Stimulated activated CD8-positive, alpha-beta memory T cell treated with anti-CD3 and anti-CD28 coated beads, Interleukin-4, amount 100 ng/mL, for 4 hours (primary cell): ENCODE measurements at places on chromosomes 11 and 22.
A peak's percentile ranks its signal among the peaks of the same experiment; 100 is the strongest.

- no peak for DNase-seq
Observed at GRCh38 chr11:10725114-10725906, 25.7 kb upstream of the CTR9 start.

- DNase-seq: no peak
Observed at GRCh38 chr11:58494101-58494500, 13.8 kb downstream of the OR5B21 start.

GRCh38 chr11:14358729-14359439 lies at the start of gene RRAS2:
Gene RRAS2, minus strand, starts transcription at chr11:14359183. Its CDS starts 313 bp downstream, at chr11:14358870.
- peak; percentile 60 for DNase-seq

- DNase-seq: peak; percentile 65
Observed at GRCh38 chr11:121467965-121468364, 15.2 kb upstream of the SORL1-AS1 start.

- DNase-seq: no peak
Observed at GRCh38 chr22:44024288-44024921, at the start of gene PARVB. Gene PARVB, plus strand, starts transcription at chr22:44024302. Its CDS starts 38 bp downstream, at chr22:44024340.

GRCh38 chr11:48095779-48096470 lies 115.6 kb downstream of the PTPRJ start:
- no peak for DNase-seq

DNA sequence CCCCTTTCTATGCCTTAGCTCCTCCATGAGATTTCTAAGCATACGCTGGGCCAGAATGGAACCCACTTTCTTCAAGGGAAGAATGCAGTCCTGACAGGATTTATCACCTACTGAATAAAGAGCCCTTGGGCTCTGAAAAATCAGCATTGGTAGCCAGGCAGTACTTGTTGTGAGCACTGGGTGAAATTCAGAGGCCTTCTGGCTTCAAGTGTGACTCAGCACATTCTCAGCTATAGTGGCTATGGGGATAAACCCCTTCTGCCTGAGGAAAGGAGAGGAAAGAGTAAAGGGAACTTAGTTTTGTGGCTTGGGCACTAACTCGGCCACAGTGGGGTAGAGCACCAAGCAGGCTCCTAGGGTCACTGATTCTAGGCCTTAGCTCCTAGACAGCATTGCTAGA lies 574.8 kb downstream of the JRKL start:
- DNase-seq: no peak

GRCh38 chr11:110345743-110346142 lies 49.3 kb upstream of the RDX start:
- DNase-seq: no peak

DNA sequence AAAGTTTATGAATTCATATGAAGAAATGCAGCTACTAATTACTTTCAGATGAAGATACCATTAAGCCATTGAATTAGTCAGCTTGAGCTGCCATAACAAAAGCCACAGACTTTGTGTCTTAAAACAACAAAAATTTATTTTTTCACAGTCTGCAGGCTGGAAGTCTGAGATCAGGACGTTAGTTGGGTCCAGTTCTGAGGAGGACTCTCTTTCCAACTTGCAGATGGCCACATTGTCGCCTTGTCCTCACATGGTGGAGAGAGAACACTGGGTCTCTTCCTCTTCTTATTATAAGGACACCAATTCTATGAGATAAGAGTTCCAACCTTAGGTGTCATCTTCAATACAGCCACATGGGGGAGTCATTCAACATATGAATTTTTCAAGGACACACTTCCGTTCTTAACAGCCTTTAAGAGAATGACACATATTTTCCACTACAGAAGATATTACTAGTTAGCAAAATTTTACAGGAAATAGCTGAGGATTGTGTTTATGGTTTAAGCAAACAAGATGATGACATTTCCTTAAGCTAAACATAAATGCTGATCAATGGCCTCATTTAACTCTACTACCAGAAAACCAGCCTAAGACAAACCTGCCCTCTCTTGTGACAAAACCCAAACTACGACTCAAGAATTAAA lies 56.0 kb downstream of the DCUN1D5 start:
- no peak for DNase-seq

DNA sequence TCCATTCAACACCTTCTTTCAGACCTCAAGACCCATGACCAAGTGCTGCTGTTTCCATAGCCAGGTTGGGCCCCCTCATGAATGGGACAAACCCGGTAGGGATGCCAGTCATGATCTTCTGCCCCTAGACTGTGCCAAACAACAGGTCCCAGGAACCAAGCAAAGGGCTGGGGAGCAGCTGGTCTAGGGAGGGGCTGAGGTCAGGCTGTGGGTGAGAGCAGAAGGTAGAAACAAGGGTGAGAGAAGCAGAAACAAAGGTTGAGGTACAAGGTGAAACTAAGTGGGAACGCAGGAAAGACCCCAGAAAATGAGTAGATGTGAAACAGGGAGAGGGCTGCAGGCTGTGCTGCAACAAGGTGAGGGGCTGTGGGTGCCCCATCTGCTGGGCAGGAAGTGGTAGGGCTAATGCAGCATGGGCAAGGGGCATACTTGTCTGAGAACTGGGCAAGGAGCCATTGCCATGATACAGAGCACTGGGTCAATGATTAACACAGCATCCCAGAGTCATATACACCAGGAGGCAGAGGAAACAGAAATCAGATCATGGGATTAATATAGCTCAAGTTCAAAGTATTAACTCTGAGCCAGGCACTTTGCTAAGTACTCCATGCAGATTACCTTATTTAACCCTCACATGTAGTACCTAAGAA lies 45.9 kb downstream of the SLC1A2 start:
- no peak for DNase-seq

DNA sequence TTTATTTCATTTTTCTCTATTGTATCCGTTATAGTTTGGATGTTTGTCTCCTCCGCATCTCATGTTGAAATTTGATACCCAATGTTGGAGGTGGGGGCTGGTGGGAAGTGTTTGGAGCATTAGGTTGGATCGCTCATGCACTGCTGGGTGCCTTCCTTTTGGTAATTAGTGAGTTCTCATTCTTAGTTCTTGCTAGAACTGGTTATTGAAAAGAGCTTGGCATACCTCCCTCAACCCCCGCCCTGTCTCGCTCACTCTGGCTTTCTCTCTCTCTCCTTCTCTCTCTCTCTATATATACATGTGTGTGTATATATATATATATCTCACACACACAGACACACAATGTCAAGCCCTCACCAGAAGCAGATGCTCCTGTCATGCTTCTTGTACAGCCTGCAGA lies 978.7 kb downstream of the DLG2 start:
- DNase-seq: no peak

DNA sequence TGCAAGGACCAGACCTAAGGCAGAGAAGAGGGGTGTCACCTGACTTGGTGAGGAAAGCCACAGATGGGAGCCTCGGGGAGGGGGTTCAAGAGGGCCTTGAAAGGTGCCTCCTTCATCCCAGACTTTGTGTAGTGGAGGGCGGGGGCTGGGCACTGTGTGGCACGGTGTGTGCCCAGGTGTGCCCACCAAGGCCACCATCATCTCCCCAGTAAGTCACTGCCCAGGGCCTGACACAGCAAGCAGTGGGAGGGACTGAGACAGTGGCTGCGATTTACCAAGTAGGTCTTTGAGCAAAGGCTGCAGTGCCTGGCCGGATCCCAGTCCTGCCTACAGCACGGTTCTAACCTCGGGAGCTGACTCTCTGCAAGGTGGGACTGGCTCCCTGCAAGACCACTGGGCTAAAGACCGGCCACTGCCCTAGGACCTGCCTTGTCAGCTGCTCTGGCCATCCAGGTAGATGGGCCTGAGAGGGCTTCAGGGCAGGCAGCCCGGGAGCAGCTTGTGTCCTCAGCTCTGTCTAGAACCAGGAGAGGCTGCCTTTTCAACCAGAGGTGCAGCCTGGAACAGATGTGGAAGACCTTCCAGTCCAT lies 1.4 kb downstream of the OSM start:
- DNase-seq: no peak

DNA sequence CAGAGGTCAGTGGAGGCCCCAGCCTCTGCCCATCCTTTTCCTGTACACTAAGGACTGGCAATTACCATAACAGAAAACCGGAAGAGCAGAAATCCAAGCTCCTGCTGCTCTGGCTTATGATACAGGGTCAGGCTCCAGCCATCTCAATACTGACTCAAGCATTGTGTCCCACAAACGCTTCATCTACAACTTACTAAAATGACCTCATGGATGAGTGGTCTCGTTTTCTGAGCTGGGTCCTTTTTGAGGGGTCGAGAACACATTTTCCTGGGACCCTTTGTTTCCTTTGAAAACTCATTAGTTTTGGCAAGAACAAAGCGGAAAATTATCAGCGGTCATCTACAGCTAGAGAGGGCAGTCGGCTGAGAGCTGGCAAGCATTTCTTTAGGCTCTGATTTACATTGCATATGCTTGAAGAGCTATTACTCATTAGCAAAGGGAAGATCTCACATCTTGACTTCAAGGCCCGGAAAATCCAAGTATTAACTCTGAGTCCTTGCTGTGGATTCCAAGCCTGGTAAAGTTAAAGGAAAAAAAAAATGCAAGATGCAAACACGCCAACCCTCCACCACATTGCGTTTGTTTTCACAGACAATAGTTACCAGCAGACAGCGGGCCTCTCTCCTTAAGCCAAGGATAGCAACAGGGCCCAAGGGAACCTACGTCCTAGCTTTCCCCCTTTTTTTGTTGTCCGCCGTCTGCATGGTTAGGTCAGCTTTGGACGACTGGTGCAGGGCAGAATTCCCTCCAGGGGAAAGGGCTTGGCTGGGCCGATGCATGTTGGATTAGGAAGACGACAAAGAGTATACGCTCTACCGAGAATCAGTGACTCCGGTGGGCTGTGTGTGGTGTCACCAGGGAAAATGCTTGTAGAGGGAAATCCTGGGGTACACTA lies 1.8 kb downstream of the TESMIN start:
- DNase-seq: no peak

DNA sequence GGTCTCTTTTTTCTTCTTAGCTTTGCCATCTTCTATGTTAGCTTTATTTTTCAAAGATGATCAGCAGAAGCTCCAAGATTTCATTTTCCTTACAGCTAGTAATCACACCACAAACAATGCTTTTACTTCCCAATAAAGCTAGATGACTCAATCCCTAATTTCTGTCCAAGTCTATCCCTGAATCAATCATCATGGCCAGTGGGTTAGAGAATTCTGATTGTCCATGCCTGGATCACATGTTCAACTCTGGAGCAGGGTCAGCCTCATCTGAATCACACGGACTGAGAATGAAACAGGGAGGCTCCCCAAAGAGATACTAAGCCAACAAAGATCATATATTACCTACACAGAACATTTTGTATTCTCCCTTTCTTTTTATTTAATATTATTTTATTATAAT lies 79.6 kb downstream of the BBOX1 start:
- DNase-seq: no peak

DNA sequence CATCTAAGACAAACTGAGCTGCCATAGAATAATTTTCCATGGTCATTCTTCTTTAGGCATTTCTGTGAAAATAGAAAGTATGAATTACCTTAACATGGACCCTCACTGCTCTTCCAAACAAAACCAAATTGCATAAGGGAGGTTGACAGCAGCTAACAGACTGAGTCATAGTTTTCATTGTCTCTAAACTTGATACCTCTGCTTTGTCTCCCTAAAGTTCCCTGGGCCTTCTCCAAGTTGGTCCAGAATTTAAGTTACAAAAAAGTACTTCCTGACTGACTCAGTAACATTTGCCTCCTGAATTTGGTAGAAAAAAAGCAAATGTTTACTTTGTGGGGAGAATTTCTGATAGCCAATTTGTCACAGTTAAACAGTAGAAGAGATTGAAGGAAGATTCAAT lies 3.0 kb downstream of the OR8D1 start:
- DNase-seq: no peak

GRCh38 chr11:2558861-2559526 lies 114.2 kb downstream of the KCNQ1 start:
- no peak for DNase-seq

DNA sequence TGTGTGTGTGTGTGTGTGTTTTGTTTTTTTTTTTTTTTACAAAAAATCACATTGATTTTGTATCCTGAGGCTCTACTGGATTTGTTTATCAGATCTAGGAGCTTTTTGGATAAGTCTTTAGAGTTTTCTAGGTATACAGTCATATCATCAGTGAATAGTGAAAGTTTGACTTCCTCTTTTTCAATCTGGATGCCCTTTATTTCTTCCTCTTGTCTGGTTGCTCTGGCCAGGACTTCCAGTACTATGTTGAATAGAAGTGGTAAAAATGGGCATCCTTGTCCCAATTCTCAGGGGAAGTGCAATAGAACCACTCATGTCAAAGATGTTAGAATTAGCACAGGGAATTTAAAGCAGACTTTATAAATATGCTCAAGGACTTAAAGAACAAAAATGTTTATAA lies 32.6 kb upstream of the PRDM11 start:
- no peak for DNase-seq

- no peak for DNase-seq
Observed at GRCh38 chr11:74681686-74682651, 49.3 kb downstream of the CHRDL2 start.

DNA sequence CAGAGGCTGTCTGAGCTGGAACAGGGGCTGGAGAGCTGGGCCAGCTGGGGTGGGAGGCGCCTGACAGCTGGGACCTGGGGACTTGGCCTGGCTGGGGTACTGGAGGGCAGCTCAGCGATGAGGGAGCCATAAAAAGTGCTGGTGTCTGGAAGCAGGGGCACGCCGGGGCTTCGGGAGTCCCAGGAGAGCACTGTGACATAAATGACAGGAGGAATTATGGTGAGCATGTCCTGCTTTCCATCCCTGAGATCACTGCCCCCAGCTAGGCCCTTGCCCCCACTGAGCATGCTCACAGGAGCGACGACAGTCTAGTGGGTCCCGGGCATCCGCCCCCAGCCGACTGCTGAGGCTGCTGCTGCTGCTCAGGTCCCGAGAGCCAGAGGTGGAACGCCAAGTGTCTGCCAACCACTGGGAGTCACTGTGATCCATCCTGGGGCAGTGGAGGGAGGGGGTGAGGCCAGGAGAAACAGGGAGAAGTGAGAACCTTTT lies 6.2 kb downstream of the ROBO4 start:
- DNase-seq: no peak

DNA sequence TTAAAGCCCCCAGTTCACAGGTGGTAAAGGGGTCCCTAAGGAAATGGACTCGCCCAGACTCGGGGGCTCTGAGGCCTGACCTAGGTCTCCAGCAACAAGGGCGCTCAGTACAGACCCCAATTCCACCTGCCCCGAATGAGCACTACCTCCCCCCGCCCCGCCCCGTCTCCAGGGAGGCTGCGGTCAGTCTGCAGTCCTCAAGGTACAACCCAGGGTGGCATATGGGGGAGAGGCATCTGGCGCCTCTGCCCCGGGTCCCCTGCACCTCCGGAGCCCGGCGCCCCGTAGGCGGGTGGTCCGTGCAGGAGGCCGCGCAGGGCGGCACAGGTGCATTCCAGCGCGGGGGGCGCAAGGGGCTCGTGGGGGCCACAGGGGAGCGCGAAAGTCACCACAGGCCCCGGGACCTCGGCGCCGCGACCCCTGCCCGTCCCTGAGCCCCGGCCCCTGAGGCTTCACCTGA lies 361 bp downstream of the CTSD start:
- DNase-seq: no peak
